Cardiac septum (tissue), 1 donor: ENCODE measurements at places on chromosomes 4 and X. TPM values are rescaled to one million over a fixed set of nuclear protein-coding genes. Genes with fewer than 3 reads are reported as not detected.

GRCh38 chr4:6851431-6851830 lies 58.2 kb upstream of the TBC1D14 start:
- no peak for DNase-seq

PCDH19 gene
- total RNA-seq: 0.54 TPM

ETDB gene
- total RNA-seq: not detected

TRIM60 gene
- not detected for total RNA-seq

DNA sequence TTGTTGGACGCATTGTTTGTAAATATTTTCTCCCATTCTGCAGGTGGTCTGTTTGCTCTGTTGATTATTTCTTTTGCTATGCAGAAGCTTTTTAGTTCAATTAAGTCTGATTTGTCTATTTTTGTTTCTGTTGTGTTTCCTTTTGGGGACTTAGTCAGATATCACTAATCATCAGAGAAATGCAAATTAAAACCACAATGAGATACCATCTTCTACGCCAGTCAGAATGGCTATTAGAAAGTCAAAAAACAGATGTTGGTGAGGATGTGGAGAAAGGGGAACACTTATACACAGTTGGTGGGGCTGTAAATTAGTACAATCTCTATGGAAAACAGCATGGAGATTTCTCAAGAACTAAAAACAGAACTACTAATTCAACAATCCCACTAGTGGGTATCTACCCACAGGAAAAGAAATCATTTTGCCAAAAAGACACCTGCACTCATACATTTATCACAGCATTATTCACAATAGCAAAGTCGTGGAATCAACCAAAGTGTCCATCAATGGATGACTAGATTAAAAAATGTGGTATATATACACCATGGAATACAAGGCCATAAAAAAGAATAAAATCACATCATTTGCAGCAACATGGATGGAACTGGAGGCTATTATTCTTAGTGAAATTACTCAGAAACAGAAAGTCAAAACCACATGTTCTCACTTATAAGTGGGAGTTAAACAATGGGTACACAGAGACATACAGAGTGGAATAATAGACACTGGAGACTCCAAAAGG lies 8.1 kb downstream of the COQ2 start:
- no peak for DNase-seq

GRCh38 chr4:140893939-140894338 lies 137.8 kb upstream of the TBC1D9 start:
- DNase-seq: no peak

DNA sequence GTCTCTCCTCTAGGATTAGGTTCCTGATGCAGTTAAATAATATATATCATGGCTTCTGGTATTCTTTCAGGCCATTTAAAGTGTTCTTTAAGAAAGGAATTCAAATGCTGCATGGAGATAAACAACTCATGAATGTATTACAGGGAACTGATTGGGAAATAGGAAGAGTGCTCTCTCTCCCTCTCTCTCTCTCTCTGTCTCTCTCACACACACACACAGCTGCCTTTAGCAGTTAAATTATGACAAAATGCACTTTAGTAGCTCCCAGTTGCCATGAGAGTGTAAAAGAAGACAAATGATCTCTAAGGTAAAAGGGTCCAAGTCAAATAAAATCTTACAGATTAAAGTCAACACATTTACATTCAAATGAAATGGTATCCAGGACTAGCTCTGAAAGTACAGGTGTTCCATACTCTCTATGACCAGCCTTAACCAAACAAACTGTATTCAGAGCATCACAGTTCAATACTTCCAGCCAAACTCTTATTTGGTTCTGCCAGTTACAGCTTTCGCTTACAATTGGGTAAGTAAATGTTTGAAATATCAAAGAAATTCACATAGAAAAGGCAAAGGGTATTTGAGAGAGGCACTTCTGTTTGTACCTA lies 94.7 kb upstream of the CXXC4 start:
- no peak for DNase-seq

GRCh38 chrX:130952266-130953043 lies 49.4 kb upstream of the ENOX2 start:
- no peak for DNase-seq

- no peak for DNase-seq
Measured at GRCh38 chr4:119005928-119006460, 117.3 kb downstream of the SYNPO2 start.

GRCh38 chr4:180790471-180790870 lies 1452.7 kb upstream of the TENM3 start:
- no peak for DNase-seq

- no peak for DNase-seq
Measured at GRCh38 chrX:152614791-152615190, 22.9 kb upstream of the GABRQ start.

DNA sequence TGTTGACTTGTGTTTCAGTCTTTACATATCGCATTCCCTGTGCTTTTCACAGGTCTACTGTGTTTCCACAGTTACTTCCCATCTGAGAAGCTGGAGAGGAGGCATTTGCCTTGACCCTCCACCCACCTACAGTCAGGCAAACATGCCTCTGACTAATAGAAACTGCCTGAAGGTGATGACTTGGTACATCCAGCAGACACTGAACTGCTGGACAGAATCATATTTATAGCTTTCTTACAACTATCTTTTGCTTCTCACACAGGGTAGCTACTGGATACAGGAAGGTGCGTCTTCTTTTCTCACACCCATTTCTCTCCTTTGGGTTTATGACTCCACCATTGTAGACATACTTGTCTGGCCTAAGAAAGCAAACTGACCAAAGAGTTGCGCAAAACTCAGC lies 58.0 kb downstream of the VGLL1 start:
- no peak for DNase-seq

DNA sequence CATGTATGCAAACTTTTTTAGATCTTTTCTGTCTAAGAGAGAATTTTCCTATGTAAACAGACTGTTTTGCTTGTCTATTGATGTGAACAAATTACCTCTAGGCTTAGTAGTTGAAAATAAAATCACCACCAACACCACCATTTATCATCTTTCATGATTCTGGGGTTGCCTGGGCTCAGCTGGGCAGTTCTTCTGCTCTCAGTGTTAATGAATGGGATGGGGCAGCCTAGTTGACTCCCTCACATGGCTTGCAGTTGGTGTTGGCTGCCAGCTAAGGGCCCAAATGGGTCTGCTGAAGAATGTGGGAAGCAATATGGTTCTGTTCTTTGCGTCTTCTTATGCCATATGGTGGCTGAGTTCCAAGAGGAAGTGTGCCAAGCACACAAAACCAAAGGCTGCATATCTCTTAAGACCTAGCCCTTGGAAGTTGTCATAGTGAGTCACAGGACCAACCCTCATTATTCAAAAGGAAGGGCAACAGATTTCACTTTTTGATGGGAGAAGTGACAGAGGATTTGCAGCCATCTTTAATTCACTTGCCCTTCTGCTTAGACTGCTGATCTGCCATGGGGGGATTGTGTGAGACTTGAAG lies 17.9 kb downstream of the REELD1 start:
- no peak for DNase-seq

DNA sequence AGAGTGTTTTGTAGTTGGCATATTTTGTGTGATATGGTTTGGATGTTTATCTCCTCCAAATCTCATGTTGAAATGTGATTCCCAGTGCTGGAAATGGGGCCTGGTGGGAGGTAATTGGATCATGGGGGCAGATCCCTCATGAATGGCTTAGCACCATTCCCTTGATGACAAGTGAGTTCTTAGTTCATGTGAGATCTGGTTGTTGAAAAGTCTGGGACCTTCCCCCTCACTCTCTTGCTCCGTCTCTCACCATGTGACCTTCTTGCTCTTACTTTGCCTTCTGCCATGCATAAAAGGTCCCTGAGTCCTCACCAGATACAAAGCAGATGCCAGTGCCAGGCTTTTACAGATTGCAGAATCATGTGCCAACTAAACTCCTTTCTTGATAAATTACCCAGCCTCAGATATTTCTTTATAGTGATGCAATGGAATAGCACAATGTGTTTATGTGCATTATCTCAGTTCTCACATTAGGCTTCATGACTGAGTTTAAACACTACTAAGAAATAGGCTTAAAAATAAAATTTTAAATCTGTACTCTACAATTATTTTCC lies 1348.8 kb downstream of the STIM2 start:
- no peak for DNase-seq

DNA sequence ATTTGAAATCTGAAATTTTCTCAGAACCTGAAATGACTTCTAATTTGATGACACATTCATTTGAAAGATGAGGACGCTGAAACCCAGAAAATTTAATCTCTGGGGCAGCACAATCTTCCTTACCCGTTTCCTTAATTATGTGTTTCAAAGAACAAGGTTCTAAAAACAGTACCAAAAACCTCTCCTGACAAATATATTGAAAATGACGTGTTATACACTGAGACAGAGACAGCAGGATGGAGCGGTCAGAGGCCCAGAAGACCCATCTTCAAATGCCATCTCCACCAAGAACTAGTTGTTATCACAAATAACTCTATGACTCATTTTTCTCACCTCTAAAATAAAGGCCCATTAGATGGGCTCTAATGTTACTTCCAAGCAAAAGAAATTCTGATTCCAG lies 177.3 kb downstream of the NSUN7 start:
- no peak for DNase-seq

DNA sequence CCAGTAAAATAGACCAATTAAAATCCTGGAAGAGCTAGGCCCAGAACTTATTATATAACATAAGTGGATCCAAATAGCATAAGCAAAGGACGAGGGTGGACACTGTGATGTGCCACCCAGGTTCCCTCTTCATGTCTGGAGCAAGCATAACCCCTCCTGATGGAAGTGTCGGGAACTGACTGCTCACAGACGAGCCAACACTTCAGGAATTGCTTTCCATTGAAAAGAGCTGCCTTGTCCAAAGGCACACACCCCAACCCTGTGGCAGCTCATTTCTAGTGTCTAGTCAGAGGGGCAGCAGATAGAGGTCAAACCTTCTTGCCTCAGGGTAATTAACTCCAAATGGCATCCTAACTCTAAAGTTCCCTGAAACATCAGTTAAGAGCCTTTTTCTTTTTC lies 15.3 kb downstream of the DDIT4L start:
- DNase-seq: no peak

CPZ gene
- 0.30 TPM for total RNA-seq

AREG gene
- 7.8 TPM for total RNA-seq

LDB2 gene
- total RNA-seq: 33.3 TPM

FRG1 gene
- 33.0 TPM for total RNA-seq

- DNase-seq: peak; percentile 93
Measured at GRCh38 chr4:81471588-81472280, at the start of gene RASGEF1B. RASGEF1B (minus strand) TSS chr4:81471907; CDS start chr4:81459508, 12,399 bp downstream.

DNA sequence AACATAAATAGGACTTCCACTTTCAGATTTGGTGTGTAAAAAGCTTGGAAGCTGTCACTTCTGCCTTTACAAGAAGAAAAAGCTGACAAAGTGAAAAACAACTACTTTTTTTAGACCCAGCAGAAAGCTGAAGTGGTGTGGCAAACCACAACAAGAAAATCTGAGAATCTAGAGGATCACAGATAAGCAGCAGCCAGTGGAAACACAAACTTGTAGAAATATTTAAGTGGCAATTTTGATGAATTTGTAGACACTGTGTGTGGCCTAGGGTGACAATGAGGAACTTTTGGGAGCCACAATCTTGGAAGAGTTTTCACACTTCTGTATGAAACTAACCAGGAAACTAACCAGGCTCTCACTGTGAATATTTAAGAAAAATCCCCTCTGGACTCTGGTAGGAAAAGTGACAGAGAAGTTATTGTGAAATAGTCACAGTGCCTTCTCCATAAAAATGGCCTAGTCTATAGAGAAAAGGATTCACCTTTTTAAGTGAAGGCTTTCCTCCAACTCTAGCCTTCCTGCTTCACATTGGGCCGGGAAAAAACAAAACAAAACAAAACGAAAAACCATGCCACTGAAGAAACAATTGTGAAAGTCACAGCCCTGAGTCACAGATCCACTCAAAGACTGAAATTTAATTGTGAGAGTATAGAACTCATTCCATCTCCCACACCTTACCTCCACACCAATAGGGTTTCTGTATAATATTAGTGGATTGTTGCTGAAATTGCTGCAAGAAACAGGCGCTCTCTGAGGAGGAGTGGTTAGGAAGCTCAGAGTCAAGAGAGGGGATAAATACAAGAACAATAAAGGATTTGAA lies 26.7 kb upstream of the GUCY1A1 start:
- DNase-seq: no peak

CXorf66 gene
- total RNA-seq: not detected

- DNase-seq: no peak
Measured at GRCh38 chr4:83112231-83112630, 2.3 kb downstream of the PLAC8 start.

GRCh38 chrX:64230123-64230970 lies at the start of gene ASB12:
ASB12 (minus strand) TSS chrX:64230607; CDS start chrX:64225650, 4,957 bp downstream.
- DNase-seq: no peak

EGFL6 gene
- 0.24 TPM for total RNA-seq

PHOX2B gene
- not detected for total RNA-seq

IL15 gene
- total RNA-seq: 3.1 TPM

DNA sequence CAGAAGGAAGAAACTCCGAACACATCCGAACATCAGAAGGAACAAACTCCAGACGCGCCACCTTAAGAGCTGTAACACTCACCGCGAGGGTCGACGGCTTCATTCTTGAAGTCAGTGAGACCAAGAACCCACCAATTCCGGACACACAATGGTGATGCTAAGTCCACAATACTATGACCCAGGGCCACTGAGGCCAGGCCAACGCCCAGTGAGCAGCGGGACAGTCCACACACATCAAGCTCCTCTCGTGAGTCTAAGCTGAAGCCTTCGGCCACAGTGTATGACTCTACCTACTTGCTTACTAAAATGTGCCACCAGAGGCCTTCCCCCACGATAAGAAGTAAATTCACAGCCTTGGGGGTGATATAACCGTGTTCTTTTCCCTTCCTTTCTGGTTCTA lies 10.2 kb upstream of the CDKN2AIP start:
- no peak for DNase-seq

SPANXN4 gene
- total RNA-seq: not detected

DNA sequence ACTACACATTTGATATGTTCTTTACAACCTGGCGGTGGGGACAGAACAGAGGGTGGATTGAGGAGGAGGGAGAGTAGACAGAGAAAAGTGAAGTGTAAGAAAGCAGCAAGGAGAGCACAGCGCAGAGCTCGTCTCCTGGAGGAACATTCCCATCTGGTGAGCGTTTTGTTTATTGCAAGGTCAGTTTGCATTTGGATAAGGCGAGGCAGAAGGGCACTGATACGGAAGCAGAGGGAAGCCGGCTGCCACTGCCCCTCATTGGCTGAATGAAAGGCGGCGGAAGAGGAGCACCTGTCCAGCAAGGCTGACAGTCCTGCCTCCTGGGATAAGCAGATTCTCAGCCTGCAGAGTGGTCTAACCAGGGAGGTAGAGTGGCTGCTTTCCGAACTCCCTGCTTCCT lies 83.2 kb downstream of the GPR143 start:
- no peak for DNase-seq

GRCh38 chrX:70134116-70134477 lies 850 bp downstream of the IGBP1 start:
- DNase-seq: no peak

- no peak for DNase-seq
Measured at GRCh38 chr4:86917212-86918039, 17.4 kb upstream of the AFF1 start.

- no peak for DNase-seq
Measured at GRCh38 chr4:140336730-140337129, 36.7 kb upstream of the SCOC start.
